ENCODE measurements at places on chromosomes 4 and X.

DNA sequence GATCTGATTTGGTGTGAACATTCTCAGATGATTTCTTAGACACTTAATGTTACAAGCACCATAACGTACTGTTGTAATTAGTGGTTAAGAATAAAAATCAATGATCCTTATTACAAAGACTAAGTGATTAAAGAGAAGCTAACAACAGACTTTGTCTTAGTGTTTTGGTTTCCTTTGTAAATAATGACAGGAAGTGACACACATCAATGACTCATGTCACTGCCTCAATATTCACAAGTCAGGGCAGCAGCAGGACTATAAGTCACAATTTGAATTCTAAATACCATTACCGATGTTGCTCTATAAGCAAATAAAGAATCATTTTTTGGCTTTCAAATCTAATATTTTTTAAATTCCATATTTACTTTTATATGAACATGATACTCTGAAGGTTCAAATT is 115.8 kb upstream of the FAT4 start:
- no peak for DNase-seq
- no peaks in the 10 kb centered on the region for H3K27me3 ChIP-seq
- H3K36me3 ChIP-seq: no peaks in the 10 kb centered on the region
- H3K4me3 ChIP-seq: no peak overlapping the region

DNA sequence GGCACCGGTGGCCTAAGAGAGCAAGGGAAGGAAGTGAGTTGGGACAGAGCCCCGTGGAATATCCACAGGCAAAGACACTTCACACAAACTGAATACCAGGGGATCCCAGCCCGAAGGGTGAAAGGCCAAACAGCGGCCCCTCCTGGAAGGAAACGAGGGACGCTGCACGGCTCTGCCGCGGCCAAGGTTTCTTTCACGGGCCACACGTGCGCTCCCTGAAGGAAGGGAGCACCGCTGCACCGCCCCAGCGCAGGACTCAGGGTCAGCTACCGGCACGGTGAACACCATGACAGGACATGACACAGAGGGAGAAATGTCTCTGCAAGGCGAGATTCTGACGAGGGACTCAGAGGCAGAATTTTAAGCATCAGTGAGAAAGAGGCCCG is 31.5 kb upstream of the GTPBP6 start:
- H3K4me3 ChIP-seq: no peak overlapping the region
- H3K36me3 ChIP-seq: no peaks in the 10 kb centered on the region
- no peaks in the 10 kb centered on the region for H3K4me1 ChIP-seq
- no peaks in the 10 kb centered on the region for H3K27me3 ChIP-seq

DNA sequence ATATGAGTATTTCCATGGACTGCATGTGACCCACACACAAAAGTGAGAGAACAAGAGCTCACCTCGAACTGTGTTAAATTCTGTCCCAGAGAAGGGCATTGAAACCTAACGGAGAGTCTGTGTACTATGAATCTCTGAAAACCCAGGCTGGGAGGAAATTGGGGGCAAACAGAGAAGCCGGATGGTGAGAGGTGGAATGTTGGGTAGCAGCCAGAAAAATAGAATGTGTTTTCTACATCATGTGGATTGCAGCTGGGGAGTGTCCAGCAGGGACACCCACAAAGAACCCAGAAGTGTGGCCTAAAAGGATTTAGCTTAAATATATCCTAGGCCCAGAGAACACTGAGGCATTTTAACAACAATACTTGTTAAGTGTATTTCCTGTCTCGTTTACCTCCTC is 38.6 kb downstream of the MND1 start:
- no peaks in the 10 kb centered on the region for H3K27me3 ChIP-seq
- no peaks in the 10 kb centered on the region for H3K36me3 ChIP-seq
- no peak overlapping the region for H3K4me3 ChIP-seq
- no peak for DNase-seq
- H3K27ac ChIP-seq: no peak overlapping the region

- no peaks in the 10 kb centered on the region for H3K4me1 ChIP-seq
- DNase-seq: no peak
- no peaks in the 10 kb centered on the region for H3K36me3 ChIP-seq
- no peak overlapping the region for H3K4me3 ChIP-seq
These were observed 84.8 kb downstream of the ANOS1 start for GRCh38 chrX:8647176-8647575.

GRCh38 chr4:95155759-95156451 is 392.9 kb downstream of the UNC5C start:
- H3K4me1 ChIP-seq: no peaks in the 10 kb centered on the region
- no peak for DNase-seq
- no peak overlapping the region for H3K4me3 ChIP-seq
- H3K36me3 ChIP-seq: no peaks in the 10 kb centered on the region
- H3K27ac ChIP-seq: no peak overlapping the region

DNA sequence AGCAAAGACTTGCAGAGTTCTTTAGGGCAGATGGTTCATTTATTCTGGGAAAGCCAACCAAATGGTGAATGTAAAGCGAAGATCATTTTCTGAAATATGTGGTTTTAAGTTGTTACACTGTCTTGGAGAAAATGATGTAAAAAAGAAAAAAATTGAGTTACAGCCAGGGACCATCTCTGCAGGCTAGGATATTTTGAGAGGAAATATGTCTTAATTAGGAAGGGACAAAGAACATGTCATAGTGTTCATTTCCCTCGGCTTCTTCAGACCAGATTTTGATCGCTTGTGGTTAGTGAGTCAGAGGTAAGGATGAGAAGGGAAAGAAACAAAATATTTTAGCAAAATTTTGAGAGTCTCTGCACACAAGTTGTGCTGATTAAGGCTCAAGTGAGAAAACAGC is 59.0 kb upstream of the C1QTNF7 start:
- DNase-seq: no peak
- no peak overlapping the region for H3K4me3 ChIP-seq
- H3K27ac ChIP-seq: no peak overlapping the region
- H3K4me1 ChIP-seq: no peaks in the 10 kb centered on the region
- no peaks in the 10 kb centered on the region for H3K27me3 ChIP-seq

DNA sequence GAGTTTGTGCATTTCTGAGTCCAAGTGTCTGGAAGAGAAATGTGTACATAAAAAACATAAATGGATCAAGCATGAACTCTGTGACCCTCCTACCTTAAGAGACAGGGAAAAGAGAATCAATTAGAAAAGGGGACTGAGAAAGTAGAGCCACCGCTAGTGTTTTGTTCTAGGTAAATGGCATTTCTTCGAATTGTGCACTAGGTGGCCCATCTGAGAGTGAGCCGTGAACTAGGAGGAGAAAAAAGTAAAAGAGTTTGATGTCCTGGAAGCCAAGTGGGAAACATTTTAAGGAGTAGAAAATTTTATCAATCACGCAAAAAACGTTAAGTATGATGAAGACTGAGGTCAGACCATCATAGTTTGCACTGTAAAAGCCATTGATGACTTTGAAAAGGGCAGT is 55.1 kb downstream of the NAF1 start:
- H3K36me3 ChIP-seq: no peaks in the 10 kb centered on the region
- H3K27ac ChIP-seq: no peak overlapping the region
- no peaks in the 10 kb centered on the region for H3K27me3 ChIP-seq
